ENCODE measurements at places on chromosomes 7 and 10. TPM values are rescaled to one million over a fixed set of nuclear protein-coding genes. Genes with fewer than 3 reads are reported as not detected.
A peak's percentile ranks its signal among the peaks of the same experiment; 100 is the strongest.

DNA sequence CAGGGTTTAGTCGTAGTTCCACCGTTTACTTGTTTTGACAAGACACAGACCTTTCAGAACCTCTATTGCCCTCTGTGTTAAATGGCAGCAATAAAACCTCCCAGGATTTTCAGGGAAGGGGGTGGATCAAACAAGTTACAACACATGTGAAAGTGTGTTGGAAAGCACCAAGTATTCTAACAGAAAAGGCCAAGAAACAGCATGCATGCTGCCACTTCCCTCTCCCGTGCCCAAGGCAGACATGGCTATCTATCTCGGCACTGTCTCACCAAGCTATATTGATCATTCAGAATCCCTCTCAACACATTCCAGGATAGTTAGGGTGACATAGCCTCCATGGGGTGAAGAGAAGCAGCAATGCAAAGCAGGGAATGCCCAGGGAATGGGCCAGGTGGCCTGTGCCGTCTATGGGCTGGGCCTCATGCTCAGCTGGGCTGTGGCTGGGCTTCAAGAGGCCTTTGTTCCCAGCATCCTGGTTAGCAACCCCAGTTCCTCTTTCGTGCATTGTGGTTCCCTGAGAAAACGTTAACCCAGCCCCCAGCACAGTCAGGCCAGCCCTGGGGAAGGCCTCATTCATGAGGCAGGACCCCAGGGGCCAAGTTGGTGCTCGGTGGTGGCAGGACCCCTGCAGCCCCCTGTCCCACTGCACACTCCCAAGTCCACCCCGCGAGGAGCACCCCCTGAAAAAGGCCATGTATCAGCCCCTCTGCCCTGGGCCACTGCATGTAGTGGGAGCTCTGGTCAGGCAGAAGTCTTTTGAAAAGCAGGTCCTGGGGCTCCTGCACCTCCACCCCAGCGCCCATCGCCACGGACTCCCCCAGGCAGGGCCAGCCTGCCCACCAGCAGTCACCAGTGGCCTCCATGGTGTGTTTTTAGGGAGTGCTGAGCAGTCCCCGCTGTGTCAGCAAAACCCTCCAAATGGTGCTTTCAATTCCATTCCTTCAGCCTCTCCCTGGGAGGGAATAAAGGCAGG, 25.5 kb downstream of the VSIR start:
- DNase-seq: no peak

DNA sequence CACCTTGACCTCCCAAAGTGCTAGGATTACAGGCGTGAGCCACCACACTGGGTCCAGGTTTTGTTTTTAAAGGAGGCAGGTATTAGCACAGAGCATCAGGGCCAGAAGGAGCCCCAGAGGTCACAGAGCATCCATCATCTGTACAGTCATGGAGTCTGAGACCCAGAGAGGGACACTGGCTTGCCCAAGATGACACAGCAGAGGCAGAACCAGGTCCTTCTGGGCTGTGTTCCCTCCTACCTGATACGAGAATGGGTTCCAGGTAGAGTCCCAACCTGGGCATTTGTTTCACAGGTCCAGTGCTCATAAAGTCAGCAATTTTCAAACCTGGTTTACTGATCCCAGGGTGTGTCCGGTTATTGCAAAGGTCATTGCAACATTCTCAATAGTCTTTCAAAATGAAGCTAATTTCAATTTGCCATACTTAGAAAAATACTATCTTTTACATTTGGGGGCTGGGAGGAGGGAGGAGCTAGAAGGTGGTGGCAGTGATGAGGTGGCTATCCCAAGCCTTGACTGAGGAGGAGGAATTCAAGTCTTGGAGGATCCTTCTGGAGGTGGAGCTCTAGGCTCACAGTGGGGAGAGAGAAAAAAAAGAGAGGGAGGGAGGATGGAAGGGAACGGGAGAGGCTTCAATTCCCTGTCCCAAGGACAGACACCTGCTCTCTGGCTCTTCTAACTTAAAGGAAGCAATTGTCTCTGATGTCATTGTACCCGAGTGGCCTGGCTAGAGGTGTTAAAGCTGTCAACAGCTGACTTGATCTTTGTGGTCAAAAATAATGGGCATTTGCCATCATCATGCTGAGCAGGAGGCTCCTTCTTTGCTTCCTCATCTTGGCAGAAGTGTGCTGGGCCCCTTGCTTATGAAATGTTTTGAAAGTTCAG, 8.1 kb downstream of the MXI1 start:
- no peak for DNase-seq

GRCh38 chr10:72727130-72727529, 35.2 kb downstream of the MCU start:
- DNase-seq: no peak

DNA sequence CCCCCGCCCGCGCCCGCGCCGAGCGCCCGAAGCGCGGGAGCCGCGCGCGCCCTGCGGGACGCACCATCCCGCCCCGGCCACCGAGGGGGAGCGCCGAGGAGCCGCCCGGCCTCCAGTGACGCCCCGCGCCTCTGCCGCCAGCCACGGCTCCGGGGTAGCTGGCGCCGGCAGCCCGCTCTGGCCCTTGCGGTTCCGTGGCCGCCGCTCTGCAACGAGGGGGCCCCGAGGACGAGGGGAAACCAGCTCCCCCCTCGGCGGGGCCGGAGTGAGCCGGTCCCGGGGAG, at the start of gene PAXIP1:
Gene PAXIP1 (minus strand): TSS at position 33 of the 284 bp plus-strand sequence. CDS start 195 bp downstream, outside the sequence.
- peak; percentile 57 for DNase-seq

DNA sequence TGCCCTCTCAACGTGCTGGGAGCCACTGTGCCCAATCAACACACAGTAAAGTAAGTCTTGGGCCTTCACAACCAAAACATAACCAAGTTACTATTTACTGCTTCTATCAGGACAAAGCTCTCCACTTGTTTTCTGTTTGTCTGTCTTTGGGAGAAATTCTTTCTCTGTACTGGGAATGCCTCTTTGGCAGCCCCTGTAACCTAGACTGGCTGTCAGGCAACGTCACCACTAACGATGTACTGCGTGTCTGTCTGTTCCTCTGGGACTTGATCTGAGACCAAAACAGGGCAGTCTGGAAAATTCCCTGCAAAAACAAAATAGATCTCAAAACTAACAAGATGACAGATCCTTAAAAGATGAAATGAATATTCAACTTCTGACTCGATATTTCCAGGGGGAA, 113.0 kb downstream of the SMURF1 start:
- DNase-seq: no peak

GRCh38 chr7:69638674-69639073, 40.4 kb downstream of the AUTS2 start:
- no peak for DNase-seq

- no peak for DNase-seq
Observed at GRCh38 chr10:127210936-127211466, 14.6 kb upstream of the INSYN2A start.

- DNase-seq: peak; percentile 13
Observed at GRCh38 chr10:15898046-15898445, 37.7 kb upstream of the MINDY3 start.

DNA sequence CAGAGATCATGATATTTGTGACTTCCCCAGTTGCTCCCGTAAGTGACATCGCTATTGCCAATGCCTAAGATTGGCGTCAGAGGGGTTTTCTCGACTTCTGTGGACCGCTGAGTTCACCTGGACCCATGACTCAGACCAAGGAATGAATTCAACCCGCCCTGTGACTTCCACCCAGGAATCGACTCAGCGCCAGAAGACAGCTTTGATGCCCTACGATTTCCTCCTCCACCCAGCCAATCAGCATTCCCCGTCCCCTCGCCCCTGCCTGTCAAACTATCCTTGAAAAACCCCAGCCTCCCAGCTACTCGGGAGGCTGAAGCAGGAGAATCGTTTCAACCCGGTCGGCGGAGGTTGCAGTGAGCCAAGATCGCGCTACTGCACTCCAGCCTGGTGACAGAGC, 58.3 kb downstream of the MICALL2 start:
- DNase-seq: no peak

DNA sequence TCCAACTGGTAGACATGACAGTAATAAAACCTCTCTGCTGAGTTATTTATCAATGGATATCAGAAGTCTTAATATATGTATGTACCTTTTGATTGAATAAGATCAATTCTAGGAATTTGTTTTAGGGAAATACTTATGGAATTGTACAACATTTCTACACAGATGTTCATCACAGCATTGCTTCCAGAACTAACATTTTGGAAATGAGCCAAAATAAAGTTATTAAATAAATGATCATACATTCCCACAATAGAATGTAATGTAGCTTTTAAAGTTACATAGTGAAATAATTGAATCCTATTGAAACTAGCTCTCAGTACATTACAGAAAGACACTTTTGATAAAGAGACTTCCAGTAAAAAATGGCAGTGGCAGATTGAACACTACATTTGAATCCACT, 481.6 kb upstream of the LRRN3 start:
- no peak for DNase-seq

DNA sequence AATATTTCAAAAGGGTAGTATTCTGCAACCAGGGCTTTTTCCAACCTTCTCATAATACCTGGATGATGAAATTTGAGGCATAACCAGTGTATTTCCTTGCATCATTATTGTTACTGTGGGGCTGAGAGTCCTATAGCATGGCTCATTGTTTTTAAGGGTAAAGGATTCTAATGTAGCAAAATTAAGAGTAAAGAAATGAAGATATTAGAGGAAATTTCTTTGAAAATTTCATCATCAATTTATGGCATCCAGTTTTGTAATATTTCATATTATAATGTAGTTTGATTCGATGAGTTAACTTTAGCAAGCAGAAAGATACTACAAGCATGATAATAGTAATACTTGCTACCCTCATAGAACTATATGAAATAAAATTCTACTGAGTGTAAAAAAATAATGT, 387.3 kb upstream of the LRGUK start:
- no peak for DNase-seq

- no peak for DNase-seq
Observed at GRCh38 chr7:85840554-85840953, 653.7 kb upstream of the SEMA3D start.

DNA sequence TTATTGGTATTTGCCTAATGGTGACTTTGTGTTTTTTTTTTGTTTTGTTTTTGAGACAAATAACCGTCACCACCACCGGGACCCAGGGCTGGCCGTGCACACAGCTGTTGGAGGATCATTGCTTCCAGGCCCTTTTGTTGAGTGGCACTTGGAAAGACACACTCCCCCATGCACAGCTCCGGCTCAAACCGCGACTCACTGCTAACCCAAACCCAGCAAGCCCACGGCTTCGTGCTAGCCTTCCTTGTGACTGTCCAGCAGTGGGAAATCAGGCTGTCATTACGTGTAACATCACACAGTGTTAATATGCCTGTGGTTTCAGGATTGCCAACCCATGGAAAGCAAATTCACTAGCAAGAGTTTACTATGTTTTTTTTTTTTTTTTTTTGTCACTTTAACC, 17.4 kb downstream of the BNIP3 start:
- DNase-seq: no peak

DNA sequence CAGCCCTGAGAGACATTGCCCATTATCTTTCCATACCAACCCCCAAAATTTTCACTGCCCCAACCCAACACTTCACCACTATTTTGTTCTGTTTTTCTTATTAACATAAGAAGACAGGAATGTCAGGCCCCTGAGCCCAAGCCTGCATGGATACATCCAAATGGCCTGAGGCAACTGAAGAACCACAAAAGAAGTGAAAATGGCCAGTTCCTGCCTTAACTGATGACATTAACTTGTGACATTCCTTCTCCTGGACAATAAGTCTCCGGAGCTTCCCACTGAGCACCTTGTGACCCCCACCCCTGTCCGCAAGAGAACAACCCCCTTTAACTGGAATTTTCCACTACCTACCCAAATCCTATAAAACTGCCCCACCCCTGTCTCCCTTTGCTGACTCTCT, 1076.4 kb upstream of the GHITM start:
- no peak for DNase-seq

DNA sequence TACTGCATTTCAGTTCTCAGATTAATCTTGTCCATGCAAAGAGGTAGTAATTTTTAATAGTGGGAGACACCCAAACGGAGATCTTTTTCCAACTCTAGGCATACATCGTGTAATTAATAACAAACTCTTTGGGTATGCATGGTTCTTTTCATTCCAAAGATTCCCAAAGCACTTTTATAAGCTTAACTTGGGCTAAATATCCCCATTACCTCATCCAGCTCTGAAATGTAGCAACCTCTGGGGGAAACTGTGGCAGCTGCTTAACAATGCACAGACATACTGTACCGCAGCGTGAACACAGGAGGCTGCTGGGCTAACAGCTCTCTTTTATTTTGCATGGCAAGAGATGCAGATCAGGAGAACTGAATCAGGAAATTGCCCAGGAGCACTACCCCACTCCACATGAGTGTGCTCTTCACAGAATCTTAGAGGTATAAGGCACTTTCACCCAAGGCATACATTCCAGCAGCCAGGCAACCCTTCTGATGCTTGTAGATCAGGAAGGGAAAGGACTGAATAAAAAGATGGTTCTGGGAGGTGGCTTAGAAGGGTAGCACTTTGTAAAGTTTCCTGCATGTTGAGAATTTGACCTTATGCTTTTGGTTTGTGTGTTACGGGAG, 114.4 kb upstream of the GLI3 start:
- no peak for DNase-seq

- DNase-seq: no peak
Observed at GRCh38 chr10:111989136-111989911, 194.2 kb downstream of the GPAM start.

DNA sequence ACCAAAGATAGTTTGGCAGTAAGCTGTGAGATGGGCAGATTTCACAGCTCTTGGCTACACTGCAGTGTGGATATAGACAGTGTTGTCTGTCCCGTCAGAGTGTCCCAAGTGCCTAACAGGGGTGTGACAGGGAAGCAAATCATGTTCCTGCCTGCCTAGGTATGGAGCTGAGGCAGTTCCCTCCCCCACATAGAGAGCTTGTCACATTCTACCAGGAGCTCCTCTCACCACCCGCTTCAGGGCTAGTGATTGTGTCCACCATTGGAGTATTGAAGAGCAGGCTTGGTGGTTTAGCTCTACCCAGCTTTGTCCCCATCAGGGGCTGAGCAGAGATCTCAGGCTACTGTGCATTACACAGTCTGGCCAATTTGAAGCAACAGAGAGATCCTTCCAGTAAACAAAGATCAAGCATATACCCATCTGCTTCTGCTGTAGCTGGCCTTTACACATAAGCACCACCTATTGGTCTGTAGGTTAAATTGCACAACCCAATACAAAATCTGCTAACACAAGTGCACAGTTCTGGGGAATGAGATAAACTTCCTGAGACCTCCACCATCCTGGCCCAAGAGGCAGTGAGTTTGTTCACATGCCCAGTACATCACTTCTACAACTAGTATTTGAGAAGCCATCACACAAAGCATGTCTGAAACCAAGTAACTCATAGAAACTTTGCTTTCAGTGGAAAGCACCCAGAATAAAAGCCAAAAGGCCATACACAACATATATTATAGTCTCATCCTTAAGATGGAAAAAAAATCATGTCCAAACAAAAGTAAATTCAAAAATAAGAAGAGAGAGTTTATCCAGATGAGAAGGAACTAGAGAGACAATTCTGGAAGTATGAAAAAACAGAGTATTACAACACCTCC, 67.3 kb downstream of the GLCCI1 start:
- peak; percentile 35 for DNase-seq

Gene CABCOCO1
- polyA plus RNA-seq: 0.54 TPM

Gene DPP6
- not detected for polyA plus RNA-seq

Gene SUN3
- polyA plus RNA-seq: not detected

Gene LGI1
- polyA plus RNA-seq: not detected

Gene CC2D2B
- polyA plus RNA-seq: 0.15 TPM

Gene ANKRD61
- 0.49 TPM for polyA plus RNA-seq

Gene SPDYE17
- polyA plus RNA-seq: not detected

Gene SEMA4G
- polyA plus RNA-seq: 13.5 TPM

Gene MUC12
- polyA plus RNA-seq: 2.0 TPM

All from A549 (cell line).